ENCODE measurements at places on chromosomes 5 and 9. TPM values are rescaled to one million over a fixed set of nuclear protein-coding genes. Genes with fewer than 3 reads are reported as not detected.

The CENPH gene
- total RNA-seq: 12.3 TPM

The GGTA1 gene
- not detected for total RNA-seq

The SLCO6A1 gene
- total RNA-seq: not detected

The LCN6 gene
- not detected for total RNA-seq

The RNF180 gene
- total RNA-seq: 5.3 TPM

The FOXD4L5 gene
- under 0.01 TPM for total RNA-seq

The IL13 gene
- total RNA-seq: not detected

The PLPPR1 gene
- not detected for total RNA-seq

The RANBP6 gene
- 22.2 TPM for total RNA-seq

The TEX48 gene
- not detected for total RNA-seq

The HAVCR2 gene
- not detected for total RNA-seq

The TIFAB gene
- not detected for total RNA-seq

The HNRNPA0 gene
- 6.5 TPM for total RNA-seq

The MAT2B gene
- 39.9 TPM for total RNA-seq

The CARD9 gene
- under 0.01 TPM for total RNA-seq

The DRD1 gene
- 0.15 TPM for total RNA-seq

The IFNA21 gene
- not detected for total RNA-seq

The NR2F1 gene
- total RNA-seq: 0.33 TPM

The AQP3 gene
- total RNA-seq: not detected
